ENCODE measurements at places on chromosomes 13 and 19.

DNA sequence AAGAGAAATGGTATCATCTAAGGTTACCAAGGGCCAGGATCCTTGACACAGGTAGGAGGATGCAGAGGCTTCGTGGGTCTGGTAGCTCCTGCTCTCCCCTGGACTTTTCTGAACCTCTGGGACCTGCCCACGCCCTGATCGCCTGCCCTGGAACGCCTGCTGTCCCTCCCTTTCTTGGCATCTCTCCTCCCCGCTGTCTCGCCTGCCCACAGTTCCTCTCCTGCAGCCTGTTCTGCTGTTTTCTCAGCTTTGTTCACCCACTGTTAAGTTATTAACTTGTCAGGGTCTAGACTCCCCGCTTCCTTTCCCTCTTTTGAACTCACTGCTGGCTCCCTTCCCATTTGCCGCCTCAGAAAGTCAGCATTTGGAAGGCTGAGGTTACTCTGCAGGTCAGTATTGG lies 19.8 kb downstream of the SERP2 start:
- no peaks in the 10 kb centered on the region for H3K36me3 ChIP-seq
- no peaks in the 10 kb centered on the region for H3K27me3 ChIP-seq
- peaks cover 18% of the 10 kb centered on the region for H3K4me1 ChIP-seq

GRCh38 chr19:14821937-14822336 lies 13.0 kb downstream of the OR7A5 start:
- no peaks in the 10 kb centered on the region for H3K36me3 ChIP-seq
- no peak overlapping the region for H3K27ac ChIP-seq
- H3K4me3 ChIP-seq: no peak overlapping the region
- H3K27me3 ChIP-seq: peaks cover 43% of the 10 kb centered on the region
- no peaks in the 10 kb centered on the region for H3K4me1 ChIP-seq
- no peak for DNase-seq

GRCh38 chr19:13120817-13121216 lies 2.8 kb downstream of the NACC1 start:
- DNase-seq: no peak
- no peak overlapping the region for H3K4me3 ChIP-seq
- no peaks in the 10 kb centered on the region for H3K27me3 ChIP-seq
- H3K27ac ChIP-seq: no peak overlapping the region
- H3K36me3 ChIP-seq: no peaks in the 10 kb centered on the region

GRCh38 chr13:35672611-35673010 lies 196.1 kb upstream of the MAB21L1 start:
- H3K4me3 ChIP-seq: no peak overlapping the region
- H3K4me1 ChIP-seq: no peaks in the 10 kb centered on the region
- H3K27me3 ChIP-seq: no peaks in the 10 kb centered on the region
- DNase-seq: no peak

GRCh38 chr13:76971851-76972829 lies 19.7 kb upstream of the CLN5 start:
- no peak overlapping the region for H3K4me3 ChIP-seq
- peaks cover 49% of the 10 kb centered on the region for H3K27me3 ChIP-seq
- no peak for DNase-seq

DNA sequence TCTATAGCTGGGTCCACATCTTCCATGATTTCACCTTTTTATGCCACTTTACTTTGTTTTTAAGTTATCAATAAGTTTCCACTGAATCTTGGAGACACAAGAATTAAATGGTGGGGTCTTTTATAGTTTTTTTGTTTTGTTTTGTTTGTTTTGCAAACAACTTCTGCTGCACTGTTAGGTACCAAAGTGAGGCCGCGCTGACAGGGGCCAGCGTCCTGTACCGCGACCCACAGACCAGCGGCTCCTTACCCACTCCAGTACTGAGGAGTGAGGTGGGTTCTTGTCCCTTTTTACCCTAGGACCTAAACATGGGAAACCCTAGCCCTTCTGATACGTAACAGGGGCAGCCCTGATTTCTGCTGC lies 75.8 kb upstream of the MCF2L start:
- H3K4me1 ChIP-seq: peaks cover 33% of the 10 kb centered on the region
- peaks cover 74% of the 10 kb centered on the region for H3K27me3 ChIP-seq
- DNase-seq: no peak
- H3K27ac ChIP-seq: no peak overlapping the region

All from left ventricle myocardium inferior (tissue), 1 donor.